ENCODE measurements at places on chromosomes 3 and 15. TPM values are rescaled to one million over a fixed set of nuclear protein-coding genes. Genes with fewer than 3 reads are reported as not detected.

GRCh38 chr3:72042397-72043203 is 257.7 kb upstream of the PROK2 start:
- no peak for DNase-seq

GRCh38 chr3:102537123-102537522 is 102.3 kb downstream of the ZPLD1 start:
- DNase-seq: no peak

GRCh38 chr3:45781271-45781670 is 15.1 kb downstream of the SLC6A20 start:
- DNase-seq: no peak

CAND2 gene
- total RNA-seq: 32.1 TPM

GRCh38 chr15:81562986-81563385 is 189.0 kb upstream of the TMC3 start:
- no peak for DNase-seq

DNA sequence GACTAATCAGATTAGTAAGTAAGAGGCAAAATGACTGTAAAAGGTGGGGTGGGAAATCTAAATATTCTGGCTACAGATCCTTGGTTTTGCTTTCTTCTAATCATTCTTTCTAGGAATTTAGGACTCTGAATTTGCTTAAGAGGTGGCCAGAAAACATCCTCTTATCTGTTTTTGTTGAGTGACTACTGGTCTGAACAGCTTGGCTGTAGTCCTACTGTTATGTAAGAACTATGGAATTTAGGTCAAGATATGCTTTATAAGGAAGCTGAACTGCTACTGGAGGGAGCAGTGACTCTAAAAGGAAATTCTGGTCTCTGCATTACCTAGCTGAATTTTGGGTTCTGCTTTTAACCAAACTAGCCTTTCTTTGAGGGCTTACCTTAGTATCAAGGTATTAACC is 33.5 kb upstream of the CSPG5 start:
- no peak for DNase-seq

DNA sequence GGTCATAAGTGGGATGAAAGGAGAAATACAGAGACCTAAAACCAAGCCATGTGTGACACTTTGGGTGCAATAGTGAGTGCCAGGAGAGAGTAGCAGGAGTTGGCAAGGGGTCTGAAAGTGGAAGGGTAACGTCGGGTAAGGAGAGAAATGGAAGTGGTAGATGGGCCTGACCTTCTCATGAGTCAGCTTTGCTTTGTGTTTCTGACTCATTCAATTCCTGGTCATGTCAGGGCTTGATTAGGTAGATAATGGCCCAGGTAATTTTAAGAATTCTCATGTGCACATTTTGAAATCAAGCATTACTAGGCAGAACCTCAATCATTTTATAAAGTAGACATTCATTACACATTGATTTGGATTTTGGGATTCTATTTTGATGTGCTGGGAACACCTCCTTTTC is 262.5 kb downstream of the SOX2 start:
- no peak for DNase-seq

SLC2A2 gene
- not detected for total RNA-seq

GRCh38 chr15:24763891-24764290 is 88.3 kb downstream of the NPAP1 start:
- no peak for DNase-seq

GRCh38 chr3:113533534-113533892 is 1.2 kb downstream of the SIDT1 start:
- no peak for DNase-seq

WNT5A gene
- 96.5 TPM for total RNA-seq

DNA sequence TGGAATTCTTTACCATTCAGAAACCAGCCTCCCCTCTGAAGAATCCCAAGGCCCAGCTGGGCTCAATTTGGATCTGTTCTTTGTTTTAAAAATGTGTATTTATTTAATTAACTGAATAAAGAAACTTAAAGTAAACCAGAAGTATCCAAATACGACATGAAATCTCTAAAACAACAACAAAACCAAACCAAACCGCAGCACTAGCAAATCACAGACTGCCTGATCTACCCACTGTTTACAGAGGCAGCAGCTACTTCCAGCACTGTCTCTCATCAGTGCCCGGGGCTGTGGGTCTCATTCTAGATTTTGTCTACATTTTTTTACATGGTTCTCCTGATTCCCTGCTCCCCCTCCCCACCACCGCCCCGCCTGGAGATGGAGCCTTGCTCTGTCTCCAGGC is 2.3 kb downstream of the FLNB start:
- no peak for DNase-seq

Data from uterus (tissue), 4 donors.